ENCODE measurements at places on chromosomes 6 and 20. TPM values are rescaled to one million over a fixed set of nuclear protein-coding genes. Genes with fewer than 3 reads are reported as not detected.

The TSPO2 gene
- total RNA-seq: not detected

DNA sequence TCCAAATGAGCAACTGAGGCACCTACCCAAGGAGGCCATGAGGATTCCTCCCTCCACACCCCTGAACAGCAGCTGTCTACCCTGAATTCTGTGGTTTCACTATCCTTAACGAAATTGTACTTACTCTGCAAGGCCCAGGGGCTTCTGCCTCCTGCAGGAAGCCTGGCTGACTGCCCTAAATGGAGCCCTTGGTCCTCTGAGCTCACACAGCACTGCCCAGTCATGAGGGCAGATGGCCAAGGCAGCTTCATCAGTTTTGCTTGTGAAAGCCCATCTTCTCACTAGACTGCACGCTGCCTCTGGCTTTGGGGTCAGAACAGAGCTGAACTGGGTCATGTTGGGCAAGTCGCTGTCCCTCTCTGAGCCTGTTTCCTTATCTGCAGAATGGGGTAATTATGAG is 26.4 kb upstream of the SIRPA start:
- DNase-seq: no peak

DNA sequence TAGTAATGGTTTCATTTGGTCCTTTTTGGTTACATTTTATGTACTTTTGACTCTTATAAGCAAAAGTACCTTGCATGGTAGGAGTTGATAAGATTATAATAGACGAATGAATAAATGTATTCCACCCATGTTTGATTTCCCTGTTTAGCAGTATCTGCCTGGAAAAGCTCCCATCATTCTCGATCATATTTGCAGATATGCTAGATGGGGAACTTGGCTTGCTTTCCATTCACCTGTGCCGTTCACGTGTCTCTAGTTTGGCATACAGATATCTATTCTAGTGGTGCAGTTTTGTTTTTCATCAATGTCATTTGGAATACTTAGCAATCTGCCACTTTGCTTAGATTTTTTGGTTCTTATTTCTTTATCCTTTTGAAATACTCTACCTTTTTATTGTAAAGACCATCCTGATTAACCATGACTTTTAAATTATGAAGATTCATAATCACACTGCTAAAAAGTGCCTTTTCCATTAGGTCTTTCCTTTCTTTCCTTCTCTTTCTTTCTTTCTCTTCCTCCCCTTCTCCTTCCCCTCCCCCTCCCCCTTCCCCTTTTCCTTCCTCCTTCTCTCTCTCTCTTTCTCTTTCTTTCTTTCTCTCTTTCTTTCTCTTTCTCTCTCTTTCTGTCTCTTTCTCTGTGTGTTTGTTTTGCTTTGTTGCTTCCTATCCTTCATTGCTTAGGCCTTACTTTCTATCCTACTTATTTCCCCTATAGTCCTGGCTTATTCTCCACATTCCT is 40.4 kb downstream of the ANKS1A start:
- DNase-seq: no peak

DNA sequence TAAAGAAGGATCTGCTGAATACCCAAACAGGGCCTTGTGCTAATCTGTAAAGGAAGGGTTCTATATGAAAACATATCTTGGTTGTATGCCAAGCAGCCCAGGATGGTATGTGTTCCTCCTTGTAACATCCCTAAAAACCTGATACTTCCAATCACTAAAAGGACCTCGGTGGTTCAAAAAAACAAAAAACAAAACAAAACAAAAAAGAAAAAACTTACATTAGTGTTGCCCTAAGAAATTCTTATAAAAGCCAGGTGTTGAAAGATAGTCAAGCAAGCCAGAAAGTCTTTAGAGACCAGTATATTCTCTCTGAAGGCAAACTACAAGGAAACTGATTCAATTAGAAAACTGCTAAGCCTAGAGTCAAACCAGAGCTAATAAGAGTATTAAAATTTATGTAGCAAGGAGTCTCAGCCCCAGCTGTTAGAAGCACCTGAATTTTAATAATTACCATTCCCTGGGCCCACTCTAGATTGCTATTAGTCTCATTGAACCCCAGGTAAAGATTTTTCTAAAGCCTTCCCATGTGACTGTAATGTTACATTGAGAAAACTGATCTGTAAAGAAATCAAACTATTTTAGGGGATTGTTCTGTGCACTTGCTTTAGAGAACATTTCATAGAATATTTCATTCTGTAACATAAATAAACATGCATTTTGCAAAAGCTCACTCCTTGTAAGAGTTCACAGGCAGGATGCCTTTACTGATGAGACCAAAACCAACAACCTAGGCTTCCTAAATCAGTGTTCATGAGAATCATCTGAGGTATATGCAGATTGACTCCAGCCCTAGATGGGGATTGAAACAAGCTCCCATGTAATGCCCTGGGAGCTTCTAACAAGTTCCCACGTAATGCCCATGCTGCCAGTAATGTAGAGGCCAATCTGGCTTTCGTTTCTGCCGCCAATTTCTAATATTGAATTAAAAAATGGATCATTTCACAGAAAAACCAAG is 95.2 kb upstream of the BTN3A2 start:
- DNase-seq: no peak

- DNase-seq: no peak
Measured at GRCh38 chr6:20808924-20809323, 274.7 kb downstream of the CDKAL1 start.
